ENCODE measurements at places on chromosomes 13 and 19. TPM values are rescaled to one million over a fixed set of nuclear protein-coding genes. Genes with fewer than 3 reads are reported as not detected.

Gene ANGPTL8
- total RNA-seq, result not detected

Gene DPF1
- total RNA-seq, result 3.6 TPM

Gene GGACT
- 3.8 TPM for total RNA-seq

Gene IZUMO2
- not detected for total RNA-seq

Gene ZNF737
- 3.4 TPM for total RNA-seq

Gene ZNF550
- 4.7 TPM for total RNA-seq

Gene GDF15
- total RNA-seq, result 19.5 TPM

Gene LAIR1
- total RNA-seq, result not detected

Gene ANGPTL4
- 55.1 TPM for total RNA-seq

Gene ZNF724
- 5.0 TPM for total RNA-seq

Gene ZNF83
- total RNA-seq, result 19.0 TPM

Gene PLEKHA4
- 1.7 TPM for total RNA-seq

Gene POLR1D
- total RNA-seq, result 217 TPM

Gene FZR1
- total RNA-seq, result 27.1 TPM

Gene NCR1
- total RNA-seq, result not detected

Gene CRTC1
- 2.1 TPM for total RNA-seq

Gene BRCA2
- 3.2 TPM for total RNA-seq

Gene GRIK5
- total RNA-seq, result not detected

Gene ZNF829
- total RNA-seq, result 1.8 TPM

Gene KLC3
- 51.0 TPM for total RNA-seq

Gene KIR2DL4
- total RNA-seq, result not detected

Gene KIR2DL3
- not detected for total RNA-seq

Gene CABP5
- not detected for total RNA-seq

Gene RNF225
- 3.8 TPM for total RNA-seq

Gene MEIOSIN
- total RNA-seq, result not detected

Gene S1PR4
- total RNA-seq, result 0.14 TPM

Gene GARIN5A
- total RNA-seq, result 1.5 TPM

Gene RAB4B
- total RNA-seq, result 23.0 TPM

Gene CEACAM8
- total RNA-seq, result not detected

Gene KCTD4
- 0.09 TPM for total RNA-seq

Gene IGLON5
- not detected for total RNA-seq

Gene SPART
- total RNA-seq, result 26.4 TPM

Gene SLC10A2
- total RNA-seq, result not detected

Gene GPR12
- total RNA-seq, result not detected

Gene SERTM1
- total RNA-seq, result not detected

Gene PPAN
- total RNA-seq, result 53.1 TPM

Gene LENG9
- total RNA-seq, result 12.4 TPM

Gene KLK15
- total RNA-seq, result not detected

Gene ELANE
- not detected for total RNA-seq

Gene LGI4
- total RNA-seq, result not detected

Gene STRN4
- total RNA-seq, result 88.2 TPM

Gene VSTM2B
- total RNA-seq, result not detected

Gene SIGLEC5
- not detected for total RNA-seq

Gene AMH
- 0.35 TPM for total RNA-seq

Gene ZNF211
- total RNA-seq, result 8.5 TPM

Gene ZNF439
- total RNA-seq, result 0.92 TPM

Gene RAB11B
- 14.4 TPM for total RNA-seq

Gene ZNF729
- not detected for total RNA-seq

Gene LEUTX
- not detected for total RNA-seq

Gene STOML3
- total RNA-seq, result not detected

Gene TNFSF11
- 0.71 TPM for total RNA-seq

Gene KLK12
- 33.1 TPM for total RNA-seq

Gene SMIM7
- 106 TPM for total RNA-seq

Gene ZSCAN4
- not detected for total RNA-seq

Gene SGCG
- total RNA-seq, result not detected

Gene RUVBL2
- total RNA-seq, result 321 TPM

Gene SRRM5
- total RNA-seq, result not detected

Gene SLC25A42
- 4.0 TPM for total RNA-seq

Gene HIPK4
- total RNA-seq, result not detected

Data from airway epithelial cell (primary cell).